ENCODE measurements at places on chromosomes 2 and 18.

DNA sequence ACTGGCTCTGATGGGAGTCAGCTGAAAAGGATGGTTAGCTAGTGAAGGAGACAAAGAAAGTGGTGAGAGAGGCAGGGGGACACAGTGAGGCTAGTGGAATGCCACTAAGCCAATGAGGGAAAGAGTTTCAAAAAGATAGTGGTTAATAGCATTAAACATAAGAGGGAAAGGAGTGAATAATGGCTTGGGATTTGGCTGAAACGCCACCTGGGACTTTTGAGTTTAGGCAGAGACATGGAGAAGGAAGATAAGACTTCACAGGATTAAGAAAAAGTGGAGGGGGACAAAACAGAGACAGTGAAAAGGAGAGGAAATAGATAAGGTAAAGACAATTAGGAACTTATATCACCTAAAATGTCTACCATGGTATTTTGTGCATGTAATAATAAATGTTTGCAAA is 6.9 kb downstream of the CD28 start:
- no peak for DNase-seq

- DNase-seq = no peak
These were observed 65.4 kb downstream of the SATB2 start for GRCh38 chr2:199392363-199392762.

DNA sequence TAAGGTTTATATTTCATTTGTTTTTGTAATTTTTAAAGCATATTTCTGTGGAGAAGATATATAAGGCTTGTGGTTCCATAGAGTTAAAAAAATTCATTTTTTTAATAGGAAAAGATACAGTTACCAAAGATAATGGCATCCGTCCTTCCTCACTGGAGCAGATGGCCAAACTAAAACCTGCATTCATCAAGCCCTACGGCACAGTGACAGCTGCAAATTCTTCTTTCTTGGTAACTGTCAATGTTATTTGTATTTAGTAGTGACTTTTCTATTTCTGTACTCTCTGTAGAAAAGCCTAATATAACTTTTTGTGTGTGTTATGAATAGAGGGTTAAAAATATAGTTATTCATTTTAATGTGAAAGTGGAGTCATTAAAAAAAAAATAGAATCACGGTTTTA is 35.1 kb downstream of the HADHB start:
- DNase-seq = no peak

DNA sequence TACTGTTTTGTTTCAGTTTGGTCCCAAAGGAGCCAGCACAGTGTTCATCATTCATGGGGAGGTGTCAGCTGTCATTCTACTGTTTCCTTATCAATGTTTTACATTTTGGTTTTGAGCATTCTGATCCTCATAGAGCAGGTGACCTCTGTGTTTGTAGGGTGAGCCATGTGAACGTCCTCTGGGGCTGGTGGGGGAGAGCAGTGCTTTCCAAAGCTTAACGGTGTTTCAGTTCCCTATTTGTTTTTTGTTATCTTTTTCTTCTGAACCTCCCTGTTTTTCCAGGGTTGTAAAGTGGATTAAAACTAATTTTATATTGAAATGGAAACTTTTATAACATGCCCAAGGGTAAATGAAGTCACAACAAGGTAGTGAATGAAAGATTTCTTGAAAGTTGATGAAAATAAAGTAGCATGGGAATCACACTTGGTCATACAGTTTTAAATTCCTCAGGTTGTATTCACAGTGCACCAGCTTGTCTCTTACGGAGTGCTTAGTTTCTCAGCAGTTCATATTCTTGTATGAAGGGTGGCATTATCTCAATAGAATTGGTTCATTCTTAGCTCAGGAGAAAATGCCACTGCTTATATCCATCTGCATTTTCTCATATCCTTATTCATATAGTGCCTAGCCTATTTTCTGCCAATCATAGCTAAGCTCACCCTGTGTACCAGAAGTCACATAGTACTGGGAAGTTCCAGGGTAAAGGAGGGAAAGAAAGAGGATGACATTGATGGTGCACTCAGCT is 54.5 kb downstream of the MAP4K4 start:
- DNase-seq = no peak

DNA sequence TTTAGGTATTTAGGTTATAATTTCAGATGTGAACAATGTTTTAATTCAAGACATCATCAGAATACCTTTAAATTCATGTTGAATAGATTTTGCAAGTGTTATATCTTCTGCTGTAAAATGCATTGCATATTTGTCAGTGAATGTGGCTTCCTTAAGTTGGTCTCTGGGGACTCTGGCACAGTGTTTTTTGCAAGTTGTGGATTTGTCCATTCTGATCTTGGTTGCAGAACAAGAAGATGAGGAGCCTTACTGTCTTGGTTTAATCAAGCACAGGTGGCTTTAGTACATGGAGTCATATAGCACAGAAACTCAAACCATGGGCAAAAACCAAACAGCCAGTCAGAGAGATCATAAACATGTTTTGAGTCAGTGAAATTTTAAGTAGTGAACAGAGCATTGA is 135.7 kb downstream of the ARHGAP28 start:
- no peak for DNase-seq

DNA sequence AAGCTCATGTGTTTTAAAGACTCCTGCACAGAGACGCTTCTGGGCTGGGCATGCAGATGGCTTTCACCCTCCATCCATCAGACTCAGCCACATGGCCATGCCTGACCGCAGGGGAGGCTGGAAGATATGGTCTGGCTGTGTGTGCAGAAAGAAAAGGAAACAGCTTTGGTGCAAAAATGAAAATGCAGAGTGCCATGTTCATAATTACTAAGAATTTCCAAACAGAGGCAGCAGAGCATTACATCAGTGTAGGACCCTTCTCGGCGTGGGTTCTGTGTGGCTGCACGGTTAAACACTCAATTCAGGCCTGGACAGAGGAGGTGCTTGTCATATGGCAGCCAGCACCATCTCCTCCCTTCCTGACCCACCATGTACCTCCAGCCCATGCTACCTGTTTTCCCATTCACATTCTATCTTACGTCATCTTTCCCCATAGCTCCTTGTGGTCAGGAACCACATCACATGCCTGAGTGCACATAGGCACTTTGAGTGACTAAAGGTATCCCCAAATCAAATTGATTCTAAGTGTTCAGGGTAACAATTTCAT is 200.3 kb upstream of the ID2 start:
- no peak for DNase-seq

DNA sequence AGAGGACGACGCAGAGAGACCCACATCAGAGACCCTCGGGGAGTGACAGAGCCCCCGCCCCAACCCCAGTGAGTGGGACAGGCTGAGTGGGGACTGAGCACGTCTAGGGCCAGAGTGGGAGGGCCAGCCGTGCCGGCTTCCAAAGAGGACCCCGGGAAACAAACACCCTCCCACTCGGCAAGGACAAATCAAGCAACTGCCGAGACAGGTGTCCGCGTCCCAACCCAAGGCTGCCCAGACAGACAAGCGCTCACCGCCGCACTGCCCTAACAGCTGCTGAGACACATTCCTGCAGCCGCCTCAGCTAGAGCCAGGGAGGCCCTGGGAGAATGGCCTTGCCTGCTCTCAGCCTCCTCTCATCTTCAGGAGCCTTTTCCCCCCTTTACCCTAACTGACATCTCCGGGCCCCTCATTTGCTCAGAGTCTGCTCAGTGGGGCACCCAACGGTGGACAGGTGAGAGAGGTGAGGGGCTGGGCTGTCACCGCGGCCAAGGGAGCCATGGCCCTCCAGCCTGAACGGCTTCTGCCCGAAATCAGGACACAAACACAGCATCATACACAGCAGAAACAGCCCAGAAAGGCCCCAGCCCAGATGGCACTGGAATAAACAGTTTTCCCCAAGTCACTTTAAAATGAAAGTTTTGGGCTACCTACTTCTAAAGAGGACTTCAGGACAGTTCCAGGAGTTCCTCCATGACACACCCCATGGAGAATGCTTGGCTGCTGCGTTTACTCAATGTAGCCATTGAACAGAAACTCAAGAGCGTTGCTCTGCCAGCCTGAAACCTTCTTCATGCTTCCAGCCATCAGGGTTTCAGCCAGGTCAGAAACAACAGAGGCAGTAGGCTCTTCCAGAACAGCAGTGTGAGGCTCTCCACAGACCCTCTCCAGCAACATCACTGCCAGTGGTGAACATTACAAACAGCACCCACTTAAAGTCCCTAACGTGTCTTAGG is 23.6 kb downstream of the SLC66A2 start:
- DNase-seq = no peak

DNA sequence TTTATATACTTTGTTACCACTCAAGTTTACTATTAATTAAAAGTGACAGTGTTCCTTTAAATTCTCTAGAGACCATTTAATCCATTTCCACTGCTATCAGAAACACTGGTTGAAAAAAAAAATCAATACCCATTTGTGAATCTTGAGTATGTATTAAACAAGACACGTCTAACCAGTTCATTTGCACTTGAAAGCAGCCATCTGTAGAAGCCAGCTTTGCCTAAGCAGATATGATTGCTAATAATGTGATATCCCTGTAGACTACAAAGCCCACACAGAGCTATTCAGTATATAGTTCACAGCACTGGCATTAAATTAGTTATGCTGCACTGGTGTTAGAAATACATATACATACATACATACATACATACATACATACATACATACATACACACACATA is 111.8 kb upstream of the SP3 start:
- no peak for DNase-seq

GRCh38 chr2:206054952-206055351 is 31.0 kb downstream of the INO80D start:
- no peak for DNase-seq

Data from brain microvascular endothelial cell (primary cell).